ENCODE measurements at places on chromosomes 6 and 20.

DNA sequence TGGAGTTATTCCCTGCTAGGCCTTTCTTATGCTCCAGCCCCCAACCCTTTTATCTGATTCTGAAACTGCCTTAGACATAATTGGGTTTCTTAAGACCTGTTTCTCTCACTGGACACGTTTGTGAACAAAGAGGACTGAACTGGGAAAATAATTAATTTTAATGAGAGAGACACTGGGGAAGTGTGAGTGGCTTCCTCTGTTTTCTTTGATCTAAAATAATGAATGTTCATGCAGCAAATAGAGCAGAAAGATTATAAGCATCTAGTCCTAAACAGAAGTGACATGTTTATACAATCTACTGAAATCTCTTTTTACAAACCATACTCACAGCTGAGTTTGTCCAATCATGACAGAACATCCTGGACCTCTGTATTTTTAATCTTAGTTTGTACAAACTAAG, 157.6 kb downstream of the SH3BGRL2 start:
- no peak for DNase-seq

DNA sequence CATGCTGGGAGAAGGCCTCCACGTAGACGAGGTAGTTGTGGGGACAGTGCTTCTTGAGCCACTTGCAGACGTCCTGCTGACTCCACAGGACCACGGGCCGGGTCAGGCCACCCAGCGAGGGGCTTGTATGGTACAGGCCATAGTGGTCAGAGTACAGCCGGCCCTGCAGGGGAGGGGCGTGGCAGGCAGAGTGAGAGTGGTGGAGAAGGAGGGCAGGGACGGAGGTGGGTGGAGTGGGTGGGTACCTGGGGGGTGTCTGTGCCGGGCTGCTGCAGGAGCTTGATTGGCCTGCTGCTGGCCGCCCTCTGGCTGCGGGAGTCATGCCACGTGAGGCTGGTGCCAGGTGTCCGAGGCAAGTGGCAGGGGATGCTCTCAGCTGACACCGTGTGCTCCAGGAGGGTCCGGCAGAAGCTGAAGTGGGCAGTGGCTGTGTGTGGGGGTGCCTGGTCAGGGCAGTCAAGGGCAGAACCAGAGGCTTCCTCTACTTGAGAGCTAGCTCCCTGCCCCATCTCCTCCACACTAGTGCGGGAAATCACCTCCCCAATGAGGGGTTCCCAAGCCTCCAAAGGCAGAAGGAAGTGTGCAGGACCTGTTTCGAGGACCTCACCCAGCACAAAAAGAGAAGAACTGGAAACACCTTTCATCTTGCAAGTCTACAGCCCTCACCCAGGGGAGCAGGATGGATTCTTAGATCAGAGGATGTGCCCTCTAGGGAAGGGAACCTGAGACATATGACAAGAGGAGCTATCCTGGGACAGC, 2.3 kb downstream of the SAMD10 start:
- no peak for DNase-seq

GRCh38 chr6:150296890-150297289, 71.9 kb upstream of the IYD start:
- DNase-seq, result no peak

GRCh38 chr6:163984124-163984936, 569.8 kb downstream of the QKI start:
- no peak for DNase-seq

DNA sequence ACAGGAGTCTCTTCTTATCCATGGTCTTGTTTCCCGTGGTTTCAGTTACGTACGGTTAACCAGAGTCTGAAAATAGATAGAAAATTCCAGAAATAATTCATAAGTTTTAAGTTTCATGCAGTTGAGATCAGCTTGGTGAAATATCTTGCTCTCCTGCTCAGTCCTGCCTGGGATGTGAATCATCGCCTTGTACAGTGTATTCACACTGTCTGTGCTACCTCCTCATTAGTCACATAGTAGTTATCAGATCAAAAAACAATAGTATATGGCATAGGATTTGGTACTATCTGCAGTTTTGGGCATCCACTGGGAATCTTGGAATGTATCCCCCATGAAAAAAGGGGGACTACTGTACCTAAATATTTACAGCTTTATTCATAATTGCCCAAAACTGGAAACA, 22.7 kb upstream of the MOCS1 start:
- DNase-seq, result no peak

DNA sequence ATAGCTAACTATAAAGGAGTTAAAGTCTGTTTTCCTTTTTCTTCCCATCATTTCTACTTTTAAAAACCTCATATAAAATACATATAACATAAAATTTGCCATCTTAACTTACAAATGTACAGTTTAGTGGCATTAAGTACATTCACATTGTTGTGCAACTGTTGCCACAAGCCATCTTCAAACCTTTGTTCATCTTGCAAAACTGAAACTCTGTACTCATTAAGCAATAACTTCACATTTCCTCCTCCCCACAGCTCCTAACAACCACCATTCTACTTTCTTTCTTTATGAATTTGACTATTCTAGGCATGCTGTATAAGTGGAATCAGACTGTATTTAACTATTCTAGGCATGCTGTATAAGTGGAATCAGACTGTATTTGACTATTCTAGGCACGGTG, 4.5 kb downstream of the CCDC170 start:
- no peak for DNase-seq

- peak; percentile 1 for DNase-seq
Observed at GRCh38 chr6:76752841-76753240, 680.4 kb upstream of the IMPG1 start.

- DNase-seq, result no peak
Observed at GRCh38 chr6:22362361-22362760, 65.5 kb upstream of the PRL start.

DNA sequence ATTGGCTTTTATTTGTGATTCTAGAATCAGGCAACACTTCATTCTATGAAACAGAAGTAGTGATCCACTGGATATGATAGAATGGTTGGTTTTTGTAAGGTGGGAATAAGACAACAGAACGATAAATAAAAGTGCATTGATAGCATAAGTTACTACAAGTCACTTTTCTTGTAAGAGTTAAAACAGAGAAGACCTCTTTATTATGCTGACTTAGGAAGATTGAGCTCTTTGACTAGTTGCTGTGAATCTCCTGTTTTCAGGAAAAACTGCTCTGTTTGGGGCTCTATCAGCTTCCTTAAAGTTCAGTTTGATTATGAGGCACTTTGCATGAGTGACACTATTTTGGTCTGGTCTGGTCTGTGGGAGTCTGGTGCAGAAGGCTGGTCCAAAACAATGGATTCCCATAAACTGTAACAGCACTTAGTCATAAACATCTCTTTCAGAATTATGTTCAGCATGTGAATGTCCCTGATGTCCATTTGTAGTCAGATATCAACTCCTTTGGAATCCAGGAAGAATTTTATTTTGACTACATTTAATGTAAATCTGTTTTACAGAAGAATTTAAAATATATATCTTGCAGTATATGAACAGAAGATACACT, 35.0 kb upstream of the DSE start:
- DNase-seq, result no peak

DNA sequence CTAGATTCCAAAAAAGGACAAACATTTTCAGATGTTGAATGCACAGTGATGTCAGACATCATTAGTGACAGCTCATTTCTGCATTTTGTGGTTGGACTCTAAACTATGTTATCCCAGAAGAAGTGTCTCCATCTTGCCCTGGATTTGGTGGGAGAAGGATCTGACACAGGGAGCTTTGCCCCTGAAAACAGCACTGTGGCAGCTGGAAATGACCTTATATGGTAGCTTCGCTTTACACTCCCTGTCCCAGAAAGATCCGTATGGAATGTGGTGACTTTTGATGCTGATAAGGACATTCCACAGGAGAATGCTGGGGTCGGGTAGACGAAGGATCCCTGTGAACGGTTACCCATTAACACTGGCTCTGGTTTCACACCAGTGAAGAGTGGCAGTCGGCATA, 87.2 kb upstream of the EDN1 start:
- DNase-seq, result no peak

- no peak for DNase-seq
Observed at GRCh38 chr6:139747154-139747553, 372.7 kb upstream of the CITED2 start.

- no peak for DNase-seq
Observed at GRCh38 chr6:14062345-14063029, 55.1 kb upstream of the CD83 start.

DNA sequence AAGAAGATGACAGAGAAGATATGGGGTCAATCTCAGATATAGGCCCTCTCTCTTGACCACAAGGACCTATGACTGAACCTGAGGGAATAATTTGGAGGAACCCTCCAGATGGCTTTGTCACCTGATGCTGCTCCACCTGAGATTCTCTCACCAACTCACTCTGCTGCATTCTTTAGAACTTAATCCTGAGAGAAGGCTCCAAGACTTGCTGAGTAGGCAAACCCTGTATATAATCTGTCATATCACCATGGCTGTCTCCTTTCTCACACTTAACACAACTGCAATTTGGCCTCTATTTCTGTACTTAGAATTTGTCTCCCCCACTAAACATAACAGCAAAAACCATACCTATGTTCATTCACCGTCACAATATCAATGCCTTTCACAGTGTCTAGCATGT, 172.3 kb downstream of the PKHD1 start:
- DNase-seq, result no peak

DNA sequence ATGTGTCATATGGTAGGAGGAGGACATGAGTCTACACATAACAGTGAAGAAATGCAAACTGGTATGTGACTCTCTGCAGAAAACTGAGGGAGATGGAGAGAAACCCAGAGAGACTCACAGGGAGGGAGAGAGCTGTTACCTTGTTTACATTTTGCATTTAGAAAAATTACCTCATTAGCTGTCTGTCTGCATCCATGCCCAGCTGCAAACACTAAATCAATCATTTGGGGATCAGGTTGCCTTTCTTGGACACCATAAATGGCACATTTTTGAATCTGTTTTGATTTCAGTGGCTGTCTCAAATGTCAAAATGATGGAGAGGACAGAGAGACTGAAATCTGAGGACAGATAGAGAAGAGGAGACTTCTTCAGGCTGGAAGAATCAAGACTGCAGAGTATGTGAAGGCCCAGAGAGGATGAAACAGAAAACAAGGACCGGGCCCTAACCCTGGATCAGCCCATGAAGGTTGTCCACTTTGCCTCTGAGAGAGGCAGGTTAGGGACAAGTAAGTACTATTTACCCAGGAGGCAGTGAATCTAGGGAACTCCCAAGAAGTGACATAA, 92.2 kb downstream of the UNC5CL start:
- no peak for DNase-seq

DNA sequence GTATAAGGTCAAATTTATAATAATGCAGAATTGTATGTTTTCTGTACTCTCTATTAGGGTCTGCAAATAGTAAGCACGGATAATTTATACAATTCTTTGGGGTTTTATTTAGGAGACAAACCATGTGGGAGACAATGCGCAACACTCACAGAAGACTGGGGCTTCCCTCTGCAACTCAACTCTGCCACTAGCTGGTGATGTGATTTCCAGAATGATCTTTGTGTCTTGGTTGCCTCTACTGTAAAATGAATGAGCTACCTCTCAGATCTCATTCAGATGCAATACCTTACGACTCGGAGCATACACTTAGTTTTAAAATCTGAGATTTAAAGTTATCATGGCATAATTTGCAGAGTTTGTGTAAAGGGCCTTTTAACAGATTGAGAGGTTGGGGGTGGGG, 6.4 kb downstream of the MAN1A1 start:
- peak; percentile 58 for DNase-seq

GRCh38 chr20:2603816-2604505, 48.5 kb upstream of the NOP56 start:
- DNase-seq, result no peak

DNA sequence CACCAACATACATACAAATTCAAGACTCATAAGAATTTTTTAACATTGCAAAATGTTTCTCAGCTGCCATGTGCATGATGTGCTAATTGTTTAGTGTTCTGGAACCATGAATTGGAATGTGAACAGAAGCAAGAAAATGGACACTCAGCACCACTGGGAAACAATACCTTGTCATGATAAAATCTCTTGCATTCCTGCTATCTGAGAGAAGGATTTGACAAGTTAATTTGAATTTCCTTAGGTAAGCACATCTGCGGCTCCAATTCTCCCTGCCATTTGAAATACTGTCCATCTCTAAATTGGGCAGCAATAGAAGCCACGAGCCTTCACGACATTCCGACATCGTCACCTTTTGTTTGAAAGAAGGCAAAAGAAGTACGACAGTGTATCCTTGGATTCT, 1104.6 kb upstream of the MAP3K7 start:
- DNase-seq, result no peak

DNA sequence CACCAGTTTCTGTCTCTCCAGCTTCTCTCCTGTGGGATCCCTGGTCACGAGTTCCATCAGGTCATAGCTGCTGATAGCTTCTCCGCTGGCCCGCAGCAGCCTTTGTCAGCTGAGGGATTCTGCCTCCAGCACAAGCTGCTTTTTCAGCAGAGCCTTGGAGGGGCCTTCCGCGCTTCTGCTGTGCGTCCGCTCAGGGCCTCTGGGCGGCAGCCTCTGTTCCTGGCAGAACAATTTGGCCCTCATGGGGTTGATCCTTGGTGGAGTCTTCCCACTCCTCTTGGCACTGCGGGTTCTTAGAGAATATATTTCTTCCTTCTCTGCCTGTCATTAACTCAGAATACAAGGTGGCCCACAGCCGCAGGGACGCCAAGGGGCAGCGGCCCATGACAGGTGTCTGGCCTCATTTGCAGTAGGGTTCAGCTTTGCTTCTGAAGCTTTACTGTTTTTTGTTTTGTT, 158.8 kb downstream of the DTNBP1 start:
- no peak for DNase-seq

GRCh38 chr6:133899556-133899955, 10.6 kb downstream of the TCF21 start:
- no peak for DNase-seq

DNA sequence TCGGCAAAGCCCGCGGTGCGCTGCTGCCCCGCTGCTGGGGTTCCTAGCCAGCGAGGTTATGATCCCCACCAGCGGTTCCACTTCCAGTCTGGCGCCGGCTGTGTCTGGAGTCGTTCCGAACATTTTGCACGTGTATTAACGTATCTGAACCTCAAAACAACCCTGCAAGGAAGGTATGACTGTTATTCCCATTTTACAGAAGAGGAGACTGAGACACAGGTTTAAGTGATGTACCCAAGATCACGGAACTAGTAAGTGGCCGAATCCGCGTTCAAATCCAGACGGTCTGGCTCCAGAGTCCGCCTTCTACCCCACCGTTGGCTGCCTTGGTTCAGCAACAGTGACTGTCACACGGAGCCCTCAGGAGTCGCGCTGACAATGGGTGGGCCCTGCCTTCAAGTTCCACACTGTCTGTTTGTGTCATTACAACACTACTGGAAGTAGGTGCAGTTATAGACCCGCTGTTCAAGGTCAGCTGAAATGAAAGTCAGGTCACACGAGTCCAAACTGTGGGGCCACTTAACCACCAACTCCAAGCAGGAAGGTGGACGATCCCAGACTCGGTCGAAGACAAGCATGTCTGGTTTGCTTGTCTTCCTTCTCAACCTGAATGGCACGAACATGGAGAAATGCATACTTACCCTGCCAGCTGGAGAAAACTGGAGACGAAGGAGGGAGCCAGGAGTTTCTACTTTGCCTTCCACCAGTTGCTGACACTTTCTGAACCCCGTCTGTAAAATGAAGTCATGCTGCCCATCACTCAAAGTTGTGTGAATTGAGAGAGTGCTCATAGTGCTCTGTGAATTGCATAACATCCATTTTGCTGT, 803 bp upstream of the SRXN1 start:
- no peak for DNase-seq

Data from hematopoietic multipotent progenitor cell treated with erythropoietin and hydrocortisone succinate and interleukin-3 and kit ligand, for 17 days (in vitro differentiated cells).